Posterior vena cava (tissue), 2 donors: ENCODE measurements at places on chromosomes 7 and 10. TPM values are rescaled to one million over a fixed set of nuclear protein-coding genes. Genes with fewer than 3 reads are reported as not detected.

DNA sequence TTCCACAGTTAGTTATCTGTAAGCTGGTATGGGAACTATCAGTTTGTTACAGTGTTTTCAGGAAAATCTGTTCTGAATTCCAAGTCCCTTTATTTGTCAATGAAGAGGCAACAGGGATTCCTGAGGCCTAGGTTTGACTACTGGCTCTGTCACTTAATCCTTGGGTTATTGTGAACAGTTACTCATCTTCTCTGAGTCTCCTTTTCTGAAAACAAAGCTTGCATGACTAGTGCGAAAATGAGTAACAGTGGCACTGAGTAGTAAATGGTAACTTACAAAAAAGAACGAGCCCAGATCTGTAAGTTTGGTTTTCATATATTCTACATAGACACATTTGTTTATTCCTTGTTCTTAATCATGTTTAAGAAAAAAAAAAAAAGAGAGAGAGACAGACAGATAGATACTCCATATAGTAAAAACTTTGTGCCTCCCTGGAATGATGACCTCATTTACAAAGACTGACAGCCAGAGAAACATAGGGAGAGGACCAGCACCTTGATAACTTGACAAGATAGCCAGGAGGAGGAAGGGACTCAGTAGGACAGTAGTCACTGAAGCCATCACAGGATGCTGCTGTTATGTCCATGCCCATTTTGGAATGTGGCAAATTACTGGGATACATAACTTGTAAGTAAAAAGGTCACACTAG, 1.9 kb downstream of the MRPS33 start:
- no peak for DNase-seq

Gene SLC18A3
- total RNA-seq: not detected

GRCh38 chr10:96949039-96949683, 117.1 kb downstream of the LCOR start:
- DNase-seq: no peak

DNA sequence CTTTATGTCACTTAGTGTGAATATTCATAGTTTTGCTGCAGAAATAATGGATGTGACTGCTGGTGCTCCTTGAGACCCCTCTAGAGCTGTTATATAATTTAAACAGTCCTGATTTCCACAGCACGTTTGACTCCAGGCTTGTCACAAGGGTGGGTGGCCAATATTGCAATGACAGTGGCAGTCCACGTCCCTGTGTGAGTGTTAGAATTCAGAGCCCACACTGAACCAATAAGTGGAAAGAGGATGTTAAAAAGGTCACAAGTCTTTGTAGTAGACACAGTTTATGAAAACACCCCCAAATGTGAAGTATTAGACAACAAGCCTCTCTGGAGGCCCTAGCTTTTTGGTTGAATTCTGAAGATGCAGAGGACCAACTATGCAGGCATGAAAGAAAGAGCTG, 2.0 kb downstream of the PPP1R17 start:
- DNase-seq: no peak

Gene RAMP3
- 54.1 TPM for total RNA-seq

- no peak for DNase-seq
These were observed 53.6 kb downstream of the KAT6B start for GRCh38 chr10:74880041-74880440.

GRCh38 chr7:85054306-85054705, 132.6 kb downstream of the SEMA3D start:
- no peak for DNase-seq

Gene ABCB1
- 1.3 TPM for total RNA-seq

Gene SLC13A1
- not detected for total RNA-seq

GRCh38 chr7:26551740-26552139, 260.1 kb downstream of the SNX10 start:
- DNase-seq: no peak

DNA sequence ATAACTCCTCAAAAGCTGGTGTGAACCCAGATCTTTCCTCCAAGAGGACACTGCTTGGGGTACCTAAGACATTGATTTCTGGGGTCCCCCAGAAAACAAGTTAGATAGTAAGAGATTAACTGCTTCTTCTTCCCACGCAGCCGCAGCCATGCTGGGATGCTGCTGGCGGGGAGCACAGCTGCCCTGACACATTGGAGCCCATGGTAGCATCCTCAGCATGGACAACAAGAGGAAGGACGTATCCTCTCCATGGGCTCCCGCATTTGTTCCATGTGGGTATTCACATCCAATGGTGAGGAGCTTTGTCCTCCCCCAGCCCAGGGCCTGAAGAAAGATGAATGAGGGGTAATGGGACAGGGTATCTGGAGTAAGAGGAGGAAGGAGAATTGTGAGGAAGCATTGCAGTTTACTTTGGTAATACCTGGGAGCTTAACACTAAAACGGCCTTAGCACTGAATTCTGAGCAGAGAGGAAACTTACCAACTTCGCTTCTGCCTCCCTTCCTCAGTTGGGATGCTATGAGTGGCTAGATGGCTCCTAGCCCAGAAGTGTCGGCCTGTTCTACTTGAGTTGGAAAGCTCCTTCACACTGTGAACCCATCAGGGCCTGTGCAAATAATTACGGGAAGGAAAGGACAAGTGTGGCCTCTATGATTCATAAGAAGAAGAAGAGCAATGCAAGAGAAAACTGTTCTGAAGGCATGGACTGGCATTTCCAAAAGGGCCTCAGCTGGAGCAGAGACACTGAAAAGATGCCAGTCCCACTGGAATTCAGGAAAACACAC, 43.9 kb downstream of the C10orf120 start:
- DNase-seq: no peak

- no peak for DNase-seq
These were observed 45.7 kb upstream of the CRTAC1 start for GRCh38 chr10:98076086-98076485.

Gene SPDYE18
- total RNA-seq: 0.24 TPM

Gene SHH
- total RNA-seq: not detected

DNA sequence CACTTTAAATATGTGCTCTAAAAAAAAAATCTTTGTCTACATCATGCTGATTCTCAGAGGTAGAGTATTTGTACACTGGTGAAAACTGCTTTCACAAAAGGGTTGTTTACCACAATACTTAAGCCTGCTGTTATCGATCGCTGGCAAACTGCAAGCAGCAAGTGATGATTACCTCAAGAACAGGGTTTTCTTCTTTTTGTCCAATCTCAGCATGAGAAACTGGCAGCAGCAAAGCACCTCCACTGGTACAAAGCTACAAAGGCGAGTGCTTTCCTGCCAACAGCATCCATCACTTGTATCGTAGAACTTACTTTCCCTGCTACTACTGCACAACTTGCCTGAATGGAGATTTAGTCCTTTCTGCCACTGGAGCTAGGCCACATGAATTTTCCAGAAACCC, 276.5 kb downstream of the DGKB start:
- no peak for DNase-seq

DNA sequence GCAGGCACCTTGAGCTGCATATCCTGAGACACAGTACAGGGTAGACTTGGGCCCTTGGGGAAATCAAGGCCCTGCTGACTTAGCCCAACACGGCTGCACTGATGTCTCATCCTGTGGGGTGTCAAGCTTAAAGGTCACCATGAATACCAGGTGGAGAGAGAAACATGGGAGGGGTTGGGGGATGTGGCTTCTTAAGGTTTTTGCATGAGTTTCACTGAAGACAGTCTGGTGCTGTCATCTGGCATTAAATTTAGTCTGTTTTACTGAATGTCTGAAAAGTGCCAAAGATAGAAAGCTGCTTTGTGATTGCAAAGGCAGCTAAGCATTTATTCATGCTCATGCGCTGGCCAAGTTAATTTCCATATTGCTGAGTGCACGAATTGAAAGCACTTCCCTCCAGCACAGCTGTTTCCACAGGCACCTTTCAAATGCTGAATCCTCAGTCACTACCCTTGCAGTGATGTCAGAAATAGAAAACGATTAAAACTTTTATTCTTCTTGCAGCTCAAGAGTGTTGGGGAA, 102.1 kb downstream of the OSBPL3 start:
- DNase-seq: no peak

DNA sequence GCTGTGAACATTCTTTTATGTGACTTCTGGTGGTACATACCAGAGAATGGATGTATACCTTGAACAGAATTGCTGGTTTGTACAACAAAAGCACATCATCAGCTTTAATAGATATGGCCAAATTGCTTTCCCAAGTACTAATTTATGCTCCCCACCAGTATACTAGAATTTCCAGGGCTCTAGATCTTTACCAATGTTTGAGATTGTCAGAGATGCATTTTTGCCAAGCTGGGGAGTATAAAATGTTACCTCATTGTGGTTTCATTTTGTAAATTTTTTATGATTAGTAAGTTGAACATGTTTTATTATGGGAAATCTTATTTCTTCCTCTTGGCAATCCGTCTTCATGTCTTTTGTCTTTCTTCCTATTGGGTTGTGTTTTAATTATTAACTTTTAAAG, 179.9 kb upstream of the TMEM106B start:
- DNase-seq: no peak

Gene SSC4D
- 0.32 TPM for total RNA-seq

GRCh38 chr7:108014747-108015682, 12.1 kb upstream of the LAMB1 start:
- no peak for DNase-seq

Gene SFRP5
- total RNA-seq: 0.38 TPM

Gene GPNMB
- 297 TPM for total RNA-seq

Gene SEMA3E
- total RNA-seq: 1.9 TPM
